RWPE1 (cell line): ENCODE measurements at places on chromosomes 1 and 21.
A peak's percentile ranks its signal among the peaks of the same experiment; 100 is the strongest.

DNA sequence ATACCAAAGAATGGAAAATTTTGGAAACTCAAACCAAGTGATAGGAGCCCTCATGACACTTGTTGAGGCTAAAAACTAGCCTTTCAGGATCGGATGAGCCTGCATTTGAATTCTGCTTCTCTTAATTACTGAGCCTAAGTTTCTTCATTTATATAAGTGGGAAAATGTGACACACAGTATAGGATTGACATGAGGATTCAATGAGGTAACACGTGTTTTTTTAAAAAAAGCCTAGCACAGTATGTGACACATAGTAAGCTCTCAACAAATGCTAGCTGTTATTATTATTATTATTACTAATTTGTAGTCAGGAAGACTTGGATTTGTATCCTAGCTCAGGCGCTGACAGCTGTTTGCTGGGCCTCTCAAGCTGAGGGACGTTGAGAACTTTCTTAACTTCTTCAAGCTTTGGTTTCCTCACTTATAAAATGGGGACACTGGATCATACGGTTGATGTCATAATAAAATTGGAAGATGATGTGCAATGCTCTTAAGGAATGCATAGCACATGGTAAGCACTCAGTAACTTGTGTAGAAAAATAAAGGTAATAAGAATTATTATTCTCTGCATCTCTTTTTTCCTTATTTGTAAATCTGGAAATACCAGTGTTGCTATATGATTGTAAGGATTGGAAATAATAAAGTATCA, 55.4 kb upstream of the JUN start:
- DNase-seq: no peak

- no peak for DNase-seq
Measured at GRCh38 chr1:17186216-17186909, 18.6 kb upstream of the PADI1 start.

DNA sequence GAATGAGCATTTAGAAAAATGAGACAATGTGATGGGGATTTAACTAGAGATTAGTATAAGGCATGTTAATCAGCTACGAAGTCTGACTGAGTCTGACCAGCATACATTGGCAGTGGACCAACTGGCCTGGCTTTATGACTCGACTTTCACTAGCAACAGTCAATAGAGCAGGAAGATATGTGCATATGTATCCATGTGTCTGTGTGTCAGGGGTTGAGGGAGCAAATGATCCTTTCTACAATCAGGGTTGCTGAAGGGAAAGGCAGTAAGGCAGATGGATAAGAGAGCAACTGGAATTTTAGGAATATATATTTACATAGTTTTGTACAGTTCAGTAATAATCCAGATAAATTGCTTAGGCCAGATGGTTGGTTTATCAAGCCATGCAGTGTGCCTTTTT, 645.6 kb downstream of the PLA2G4A start:
- no peak for DNase-seq

DNA sequence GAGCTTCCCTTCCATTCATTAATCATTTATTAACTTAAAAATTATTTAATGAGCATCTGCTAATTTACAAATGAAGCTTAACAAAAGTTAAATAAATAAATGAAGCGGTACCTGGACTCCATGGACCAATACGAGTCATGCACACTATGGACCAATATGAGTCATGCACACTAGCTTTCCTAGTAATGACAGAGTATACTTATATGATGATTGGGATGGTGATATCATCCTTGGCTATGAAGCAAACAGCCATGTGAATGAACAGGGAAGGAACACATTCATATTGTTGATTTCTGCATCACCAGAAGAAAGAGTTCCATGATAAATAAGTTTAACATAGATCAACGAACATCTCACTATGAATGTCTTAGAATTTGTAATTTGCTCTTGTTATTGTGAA, 109.9 kb downstream of the SPAG17 start:
- peak; percentile 11 for DNase-seq

GRCh38 chr1:177786176-177786745, 183.6 kb downstream of the SEC16B start:
- no peak for DNase-seq

DNA sequence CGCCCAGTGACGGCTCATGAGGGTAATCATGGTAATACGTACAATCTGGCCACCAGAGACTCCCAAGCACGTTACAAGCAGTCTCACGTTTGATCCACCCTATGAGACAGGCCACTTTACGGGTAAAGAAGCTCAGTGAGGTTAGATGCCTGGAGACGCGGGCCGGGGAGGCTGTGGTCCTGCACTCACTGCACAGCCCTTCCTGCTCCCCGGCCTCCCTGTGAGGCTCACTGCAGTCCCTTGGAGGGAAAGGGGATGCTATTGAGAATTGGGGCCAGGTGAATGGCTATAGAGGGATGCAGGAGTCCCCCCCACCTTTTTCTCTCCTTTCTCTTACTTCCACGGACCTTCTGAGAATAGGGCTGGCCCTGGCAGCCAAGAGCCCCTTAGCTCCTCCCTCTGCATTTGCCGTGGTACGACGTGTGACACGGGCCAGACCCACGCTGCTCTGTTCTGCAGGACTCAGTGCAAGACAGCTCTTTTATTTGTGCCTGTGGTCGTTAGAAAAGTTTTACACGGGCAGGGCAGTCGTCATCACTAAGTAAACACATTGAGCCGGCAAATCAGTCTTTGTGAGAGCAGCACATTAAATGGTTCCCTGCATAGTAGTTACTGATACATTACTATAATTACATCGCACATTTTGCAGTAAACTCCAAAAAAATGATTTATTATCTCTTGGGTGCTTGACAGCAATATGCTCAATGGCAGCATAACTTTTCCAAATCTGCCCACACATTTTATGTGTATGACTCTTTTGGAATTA, 18.8 kb downstream of the KIF26B start:
- no peak for DNase-seq

GRCh38 chr1:203564024-203564423, 62.6 kb upstream of the ATP2B4 start:
- no peak for DNase-seq

- no peak for DNase-seq
Measured at GRCh38 chr1:205782627-205783432, 7.5 kb upstream of the RAB29 start.

- no peak for DNase-seq
Measured at GRCh38 chr1:42938645-42939615, 19.7 kb downstream of the SLC2A1 start.

GRCh38 chr1:4838231-4838630, 183.8 kb downstream of the AJAP1 start:
- peak; percentile 61 for DNase-seq

DNA sequence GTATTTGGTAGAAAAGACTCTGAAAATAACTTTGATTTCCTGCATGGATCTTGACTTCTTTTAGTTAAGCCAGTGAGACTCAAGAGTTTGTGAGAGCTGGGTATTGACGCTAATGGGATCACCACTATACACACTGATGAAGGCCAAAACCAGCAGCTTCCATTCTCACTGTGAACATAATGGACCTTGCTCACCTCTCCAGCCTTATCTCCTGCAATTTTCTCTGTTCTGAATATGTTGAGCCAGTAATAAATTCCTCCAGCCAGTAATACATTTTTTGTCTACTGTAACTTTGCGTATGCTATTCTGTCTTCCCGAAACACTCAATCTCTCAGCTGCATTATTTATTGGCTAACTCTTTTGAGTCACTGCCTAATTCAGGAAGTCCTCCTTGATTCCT, 111.6 kb upstream of the PPP2R5A start:
- no peak for DNase-seq

- DNase-seq: no peak
Measured at GRCh38 chr1:61844006-61844405, 101.7 kb downstream of the PATJ start.

GRCh38 chr1:23627069-23627735, 64.4 kb upstream of the RPL11 start:
- no peak for DNase-seq

DNA sequence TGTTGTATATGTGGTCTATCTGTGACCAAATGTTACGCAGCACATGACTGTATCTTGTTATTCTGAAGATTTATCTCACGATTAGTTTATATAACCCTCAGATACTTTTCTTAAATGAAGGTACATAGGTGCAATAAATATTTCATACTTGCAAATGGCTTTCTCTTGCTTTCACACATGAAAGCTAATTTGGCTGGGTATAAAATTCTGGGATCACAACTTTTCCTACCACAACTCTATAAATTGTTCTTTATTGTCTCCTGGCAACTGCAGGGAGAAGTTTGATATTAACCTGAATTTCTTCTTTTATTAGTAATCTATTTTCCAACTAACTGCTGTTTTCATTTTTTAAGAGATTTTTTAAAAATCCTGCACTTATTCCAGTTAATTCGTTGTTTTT, 58.9 kb downstream of the KCNK2 start:
- no peak for DNase-seq

DNA sequence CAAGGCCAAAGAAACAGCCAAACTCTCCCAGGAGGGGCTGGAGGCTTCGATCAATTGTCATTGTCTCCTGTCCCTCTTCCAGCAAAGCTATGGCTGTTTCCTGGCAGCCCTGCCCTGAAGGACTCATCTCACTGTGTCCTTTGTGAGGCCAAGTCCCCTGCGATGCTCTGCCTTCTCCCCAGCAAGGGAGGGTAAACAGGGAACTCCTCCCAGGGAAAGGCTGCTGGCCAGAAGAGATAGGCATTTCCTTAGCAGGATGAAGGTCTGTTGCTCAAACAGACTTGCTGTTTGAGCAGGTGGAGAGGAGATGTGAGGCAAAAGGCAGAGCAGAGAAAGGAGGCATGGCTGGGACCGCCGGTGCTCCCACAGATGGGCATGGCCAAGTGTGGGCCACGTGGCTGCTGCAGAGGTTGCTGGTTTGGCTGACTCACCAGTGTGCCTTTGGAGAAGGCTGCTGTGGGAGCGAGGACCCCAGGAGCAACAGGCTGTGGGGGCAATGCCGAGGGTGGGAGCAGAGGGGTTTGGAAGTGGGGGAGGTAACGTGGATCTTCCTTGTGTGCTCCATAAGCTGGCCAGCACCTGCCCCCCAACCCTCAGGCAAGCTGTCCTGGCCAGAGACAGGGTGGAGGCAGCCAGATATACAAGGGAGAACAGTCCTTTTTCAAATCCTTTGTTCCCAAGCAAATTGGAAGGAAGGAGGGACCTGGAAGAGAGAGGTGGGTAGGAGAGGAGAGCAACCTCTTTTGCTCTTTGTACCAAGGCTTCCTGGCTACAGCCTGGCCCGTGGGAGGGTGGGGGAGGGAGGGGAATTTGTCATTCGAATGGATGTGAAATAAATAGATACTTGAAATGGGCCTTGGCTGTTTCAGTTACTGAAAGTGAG, 449.8 kb downstream of the SIPA1L2 start:
- no peak for DNase-seq

GRCh38 chr1:198641966-198642668, 3.3 kb downstream of the PTPRC start:
- DNase-seq: no peak

DNA sequence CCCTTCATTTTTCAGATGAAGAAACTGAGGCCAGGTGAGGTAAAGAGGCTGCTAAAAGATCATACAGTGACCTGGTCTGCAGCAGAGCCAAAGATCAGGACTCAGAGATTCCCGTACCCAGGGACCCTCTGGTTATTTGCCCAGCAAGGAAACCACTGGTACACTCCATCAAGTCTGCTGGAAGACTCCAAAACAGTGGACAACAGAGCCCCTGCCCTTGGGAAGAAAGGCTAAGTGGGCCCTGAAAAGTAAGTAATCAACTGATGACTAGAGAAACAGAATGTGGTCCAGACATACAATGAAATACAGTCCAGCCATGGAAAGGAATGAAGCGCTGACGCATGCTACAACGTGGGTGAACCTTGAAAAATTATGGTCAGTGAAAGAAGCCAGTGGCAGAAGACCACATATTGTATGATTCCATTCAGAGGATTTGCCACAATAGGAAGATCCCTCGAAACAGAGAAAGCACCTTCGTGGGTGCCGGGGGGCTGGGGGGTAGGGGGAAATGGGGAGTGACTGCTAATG, 106.4 kb downstream of the ETS2 start:
- no peak for DNase-seq

DNA sequence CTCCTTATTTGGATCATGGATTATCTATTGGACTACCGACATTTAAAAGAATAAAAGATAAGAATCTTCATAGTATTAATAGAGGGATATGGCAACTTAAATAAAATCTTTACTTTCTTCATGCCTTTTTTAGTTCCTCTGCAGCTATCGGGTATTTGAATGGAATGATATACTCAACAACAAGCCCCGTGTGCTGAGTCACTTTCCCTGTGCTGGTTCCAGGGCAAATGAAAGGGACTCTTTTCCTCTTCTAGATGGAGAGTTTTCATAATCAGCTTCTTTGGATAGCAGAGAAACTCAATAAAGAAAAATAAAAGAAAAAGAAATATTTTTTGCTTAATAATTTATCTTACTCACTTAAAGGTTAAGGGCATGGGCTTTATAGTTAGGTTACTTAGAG, 213.7 kb downstream of the LRRC40 start:
- no peak for DNase-seq

GRCh38 chr1:35559317-35559944, 1.8 kb downstream of the NCDN start:
- no peak for DNase-seq

GRCh38 chr1:161099090-161099802, 1.1 kb downstream of the KLHDC9 start:
- no peak for DNase-seq

DNA sequence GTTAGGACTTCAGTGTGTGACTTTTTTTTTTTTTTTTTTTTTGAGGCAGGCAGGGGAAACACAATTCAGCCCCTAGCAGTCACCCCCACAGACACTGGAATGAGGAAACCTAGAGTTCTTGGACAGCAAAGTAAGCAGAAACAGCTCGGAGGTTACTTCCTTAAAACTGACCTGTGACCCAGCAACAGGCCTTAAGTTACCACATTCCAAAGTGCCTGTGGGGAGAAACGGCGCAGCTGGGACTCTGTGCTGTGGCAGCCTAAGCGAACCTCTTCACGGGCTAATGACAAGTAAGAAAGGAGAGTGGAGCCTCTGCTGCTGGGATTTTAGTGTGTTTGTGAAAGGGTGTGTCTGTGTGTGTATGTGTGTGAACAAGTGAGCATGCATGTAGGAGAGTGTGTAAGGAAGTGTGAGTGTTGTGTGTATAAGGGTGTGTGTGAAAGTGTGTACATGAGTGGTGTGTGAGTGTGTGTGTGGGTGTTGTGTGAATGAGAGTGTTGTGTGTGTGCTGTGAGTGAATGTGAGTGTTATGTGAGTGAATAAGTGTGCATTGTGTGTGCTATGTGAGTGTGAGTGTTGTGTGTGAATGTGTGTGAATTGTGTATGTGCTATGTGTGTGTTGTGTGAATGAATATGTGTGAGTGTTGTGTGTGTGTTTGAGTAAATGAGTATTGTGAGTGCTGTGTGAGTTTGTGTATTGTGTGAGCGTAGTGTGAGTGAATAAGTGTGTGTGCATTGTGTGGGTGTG, 180.8 kb downstream of the BRINP2 start:
- DNase-seq: no peak
